Fibroblast of the conjunctiva (primary cell): ENCODE measurements at places on chromosomes 2 and 18.
A peak's percentile ranks its signal among the peaks of the same experiment; 100 is the strongest.

DNA sequence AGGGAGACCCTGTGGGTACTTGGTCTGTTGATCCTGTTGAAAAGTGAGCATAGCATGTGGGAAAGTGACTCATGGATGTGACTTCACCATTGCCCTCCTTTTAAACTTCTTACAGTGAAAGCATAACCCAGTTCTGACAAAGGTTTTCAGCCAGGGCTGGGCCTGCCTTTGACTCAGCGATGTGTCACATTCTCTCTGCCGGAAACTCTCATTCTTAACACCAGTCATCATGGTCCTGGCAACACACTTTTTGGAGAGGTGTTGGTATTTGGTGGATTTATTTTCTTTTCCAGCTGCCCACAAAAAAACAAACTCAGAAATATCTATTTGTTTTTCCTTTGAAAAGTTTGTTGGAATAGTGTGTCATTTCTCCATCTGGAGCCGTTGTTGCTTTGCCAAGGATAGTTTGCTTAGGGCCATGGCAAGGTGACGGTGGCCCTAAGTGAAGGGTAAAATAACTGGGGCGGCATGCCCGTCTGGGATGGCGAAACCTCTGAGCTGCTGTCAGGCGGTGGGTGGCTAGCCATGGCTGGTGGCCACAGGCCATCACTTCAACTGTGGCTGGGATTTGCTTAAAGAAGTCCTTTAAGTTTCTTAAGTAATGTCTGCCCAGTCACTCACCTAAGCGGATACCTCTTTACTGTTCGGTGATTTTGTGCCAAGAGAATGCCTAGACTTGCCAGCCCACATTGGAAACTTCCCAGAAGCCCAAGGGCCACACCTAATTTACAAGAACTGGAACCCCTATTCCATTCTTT, 123.3 kb downstream of the LTBP1 start:
- DNase-seq, result peak; percentile 92

GRCh38 chr2:42195559-42195958, 26.4 kb downstream of the EML4 start:
- no peak for DNase-seq

- no peak for DNase-seq
Observed at GRCh38 chr2:47654790-47655562, 128.0 kb upstream of the MSH6 start.

DNA sequence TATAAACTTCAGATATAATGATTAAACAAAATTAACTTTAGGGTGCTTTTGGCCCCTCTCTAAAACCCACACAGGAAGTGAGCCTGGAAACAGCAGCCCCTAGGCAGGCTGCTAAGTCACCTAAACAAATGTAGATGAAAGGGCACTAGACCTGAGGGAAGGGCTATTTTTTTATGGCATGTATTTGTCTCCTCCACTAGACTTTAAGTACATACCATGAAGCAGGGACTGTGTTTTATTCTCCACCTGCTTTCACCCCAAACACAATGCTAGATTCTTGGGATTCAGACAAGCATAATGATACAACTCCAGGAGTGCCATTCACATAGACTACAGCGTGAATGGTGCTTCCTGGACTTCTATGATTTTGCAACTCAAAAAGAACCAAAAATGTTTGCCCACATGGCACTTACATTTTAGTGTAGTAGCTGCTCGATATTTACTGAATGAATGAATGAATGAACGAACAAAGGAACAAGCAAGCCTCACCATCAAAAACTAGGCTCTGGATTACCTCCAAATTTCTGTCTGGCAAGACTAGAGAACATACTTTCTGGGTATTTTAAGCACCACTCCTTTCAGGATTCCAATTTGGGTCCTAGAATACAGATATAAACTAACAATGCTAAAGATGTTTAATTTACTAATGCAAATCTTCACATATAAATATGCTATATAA, 10.1 kb downstream of the ATAD2B start:
- no peak for DNase-seq

- DNase-seq, result no peak
Observed at GRCh38 chr2:187874786-187875185, 320.6 kb upstream of the TFPI start.

- no peak for DNase-seq
Observed at GRCh38 chr2:39663187-39663930, 2.4 kb upstream of the TMEM178A start.

GRCh38 chr2:42086500-42086953, 38.7 kb downstream of the PKDCC start:
- DNase-seq, result peak; percentile 51

DNA sequence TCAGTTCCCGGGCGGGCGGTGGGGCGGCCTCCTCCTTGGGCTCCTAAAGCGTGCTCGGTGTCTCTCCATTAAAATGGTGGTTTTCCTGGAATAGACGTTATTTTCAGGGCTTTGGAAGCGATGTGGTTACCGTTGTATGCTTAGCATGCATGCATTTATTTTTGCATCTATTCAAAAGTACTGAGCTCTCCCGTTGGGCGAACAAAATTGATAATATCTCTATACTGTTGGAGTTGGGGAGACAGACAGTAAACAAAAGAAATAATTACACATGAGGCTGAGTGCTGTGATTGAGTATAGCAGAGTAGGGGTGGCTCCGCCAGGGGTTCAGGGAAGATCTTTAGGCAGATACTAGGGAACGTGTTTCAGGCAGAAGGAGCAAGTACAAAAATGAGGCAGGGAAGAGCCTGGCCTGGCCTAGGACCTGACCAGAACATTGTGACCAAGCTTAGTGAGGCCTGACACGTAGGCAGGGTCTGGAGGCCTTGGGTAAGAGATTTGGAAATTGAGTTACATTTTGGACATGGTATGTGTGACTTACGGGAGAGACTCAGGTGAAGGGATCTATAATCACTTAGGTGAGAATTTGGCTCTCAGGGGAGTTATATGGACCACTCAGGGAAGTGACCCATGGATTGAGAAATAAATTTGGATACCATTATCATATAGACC, 674 bp downstream of the NCAPH start:
- no peak for DNase-seq

DNA sequence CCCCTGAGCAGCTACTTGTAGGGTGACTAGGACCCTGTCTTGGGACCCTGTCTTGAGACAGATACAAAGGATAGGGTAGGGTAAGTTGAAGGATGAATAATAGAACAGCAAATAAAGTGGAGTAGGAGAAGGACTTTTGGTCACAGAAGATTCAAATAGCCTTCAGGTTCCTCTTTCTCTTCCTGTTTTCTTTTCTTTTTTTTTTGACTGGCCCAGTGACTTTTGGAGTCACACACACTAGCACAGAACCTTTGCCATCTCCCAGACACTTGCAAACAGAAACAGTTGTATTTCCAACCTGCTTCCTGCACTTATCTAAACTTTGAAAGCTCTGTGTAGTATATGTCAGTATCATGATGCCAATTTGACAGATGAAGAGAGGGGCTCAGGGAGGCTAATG, 108.2 kb downstream of the TDRD15 start:
- DNase-seq, result no peak

- peak; percentile 91 for DNase-seq
Observed at GRCh38 chr2:28391564-28392296, 928 bp upstream of the FOSL2 start.

DNA sequence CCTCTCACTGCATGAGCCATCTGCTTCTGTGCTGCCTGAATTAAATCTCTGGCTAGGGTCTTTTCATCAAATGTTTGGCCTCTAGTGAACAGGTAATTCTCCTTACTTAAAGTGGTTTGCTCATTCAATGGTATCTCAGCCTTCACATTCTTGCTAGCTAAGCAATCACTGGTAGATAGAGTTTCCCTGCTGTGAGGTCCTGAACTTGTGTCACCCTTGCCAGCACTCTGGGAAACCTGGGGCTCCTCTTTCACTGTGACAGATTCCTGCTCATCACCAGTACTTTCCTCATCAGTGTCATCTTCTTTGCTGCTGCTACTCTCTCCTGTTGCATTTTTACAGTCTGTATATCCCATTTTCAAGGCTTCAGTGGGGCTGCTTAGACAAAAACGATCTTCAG, 69.1 kb upstream of the DTNB start:
- DNase-seq, result no peak

GRCh38 chr18:3511980-3512379, 62.0 kb downstream of the TGIF1 start:
- DNase-seq, result peak; percentile 74

- DNase-seq, result no peak
Observed at GRCh38 chr2:100813527-100813926, 6.4 kb upstream of the NPAS2 start.
